ENCODE measurements at places on chromosomes 16 and 17. TPM values are rescaled to one million over a fixed set of nuclear protein-coding genes. Genes with fewer than 3 reads are reported as not detected.

GRCh38 chr17:61519139-61519538, 66.9 kb downstream of the TBX4 start:
- DNase-seq, result no peak

DNA sequence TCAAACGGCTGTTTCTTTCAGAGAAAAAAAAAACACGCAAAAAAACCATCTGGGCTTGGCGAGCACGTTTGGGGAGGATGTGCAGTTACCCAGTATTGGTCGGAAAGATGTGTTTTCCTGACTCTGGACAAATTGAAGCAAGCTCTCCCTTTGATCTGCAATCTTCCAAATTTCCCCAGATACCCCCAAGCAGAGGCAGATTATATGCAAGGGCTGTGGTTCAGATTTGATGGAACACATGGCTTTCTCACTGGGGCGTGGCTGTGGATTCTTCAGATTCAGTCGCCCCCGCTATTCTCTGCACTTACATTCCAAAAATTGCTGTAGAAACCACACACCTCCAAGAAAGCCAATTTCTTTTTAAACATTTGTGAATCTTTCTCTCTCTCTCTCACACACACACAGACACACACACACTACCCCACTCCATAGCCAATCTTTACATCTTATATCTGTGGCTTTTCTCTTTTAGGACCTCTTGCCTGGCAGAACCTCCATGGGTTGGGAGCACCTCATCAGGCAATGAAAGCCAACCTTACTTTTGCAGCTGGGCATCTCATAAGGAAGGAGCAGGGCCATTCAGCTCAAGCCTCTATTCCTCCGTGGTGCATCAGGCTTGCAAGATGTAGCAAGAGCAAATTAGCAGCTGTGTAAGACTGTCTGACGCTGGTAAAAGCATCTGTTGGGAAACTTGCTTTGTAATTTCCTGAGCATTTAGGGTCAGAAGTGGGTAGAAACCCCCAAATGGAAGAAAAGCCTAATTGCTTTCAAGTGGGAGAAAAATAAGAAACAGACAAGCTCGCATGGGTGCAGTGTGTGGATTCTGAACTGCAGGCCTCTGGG, 103.9 kb upstream of the FAM20A start:
- no peak for DNase-seq

DNA sequence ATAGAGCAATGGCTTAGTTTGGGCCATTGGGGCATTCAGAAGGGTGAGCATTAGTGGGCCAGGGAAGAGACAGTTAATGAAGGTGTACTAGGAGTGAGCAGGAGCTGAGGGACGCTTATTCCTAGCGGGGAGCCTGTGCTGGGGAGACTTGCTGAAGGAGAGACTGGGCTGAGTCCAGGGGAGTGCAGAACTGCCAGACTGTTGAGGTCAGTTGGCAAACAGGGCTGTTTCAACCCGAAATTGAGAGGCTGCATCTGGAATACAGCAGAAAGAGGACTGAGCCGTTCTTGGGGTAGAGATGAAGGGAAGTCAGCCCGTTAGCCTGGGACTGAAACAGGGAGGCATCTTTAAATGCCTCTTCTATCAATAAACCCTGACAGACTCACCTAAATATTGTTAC, 33.2 kb downstream of the MAP2K6 start:
- no peak for DNase-seq

DNA sequence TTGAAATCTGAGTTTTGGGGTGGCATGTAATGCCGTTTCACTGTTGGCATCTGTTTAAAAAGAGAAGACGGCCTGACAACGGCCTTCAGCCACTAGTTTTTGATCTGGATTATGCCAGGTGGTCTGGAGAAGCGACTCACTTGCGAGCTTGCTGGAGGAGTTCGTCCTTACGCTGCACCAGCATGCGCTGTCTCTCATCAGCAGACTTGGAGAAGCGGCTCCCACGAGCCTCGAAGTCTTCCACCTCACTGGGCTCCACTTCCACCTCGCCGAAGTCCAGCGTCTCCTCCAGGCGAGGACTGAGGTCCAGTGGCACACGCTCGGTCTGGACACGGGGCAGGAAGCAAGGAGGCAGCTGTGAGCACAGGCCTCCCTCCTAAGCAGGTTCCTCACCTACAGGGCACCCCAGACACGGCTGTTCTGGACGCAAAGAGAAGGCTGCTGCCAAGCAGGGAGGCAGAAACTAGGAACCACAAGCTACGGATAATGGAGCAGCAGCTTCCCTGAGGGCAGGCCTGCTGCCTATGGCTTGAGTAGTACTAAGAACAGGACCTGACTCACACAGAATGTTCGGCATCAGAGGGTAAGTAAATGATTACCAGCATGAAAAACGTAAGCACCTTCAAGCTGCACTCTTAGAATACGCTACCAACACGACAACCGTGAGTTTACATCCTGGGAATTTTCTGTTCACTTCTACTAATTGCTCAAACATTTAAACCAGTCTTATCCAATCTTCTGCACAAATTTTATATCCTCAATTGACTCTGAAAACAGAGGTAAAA, 61.4 kb downstream of the AMFR start:
- DNase-seq, result no peak

DNA sequence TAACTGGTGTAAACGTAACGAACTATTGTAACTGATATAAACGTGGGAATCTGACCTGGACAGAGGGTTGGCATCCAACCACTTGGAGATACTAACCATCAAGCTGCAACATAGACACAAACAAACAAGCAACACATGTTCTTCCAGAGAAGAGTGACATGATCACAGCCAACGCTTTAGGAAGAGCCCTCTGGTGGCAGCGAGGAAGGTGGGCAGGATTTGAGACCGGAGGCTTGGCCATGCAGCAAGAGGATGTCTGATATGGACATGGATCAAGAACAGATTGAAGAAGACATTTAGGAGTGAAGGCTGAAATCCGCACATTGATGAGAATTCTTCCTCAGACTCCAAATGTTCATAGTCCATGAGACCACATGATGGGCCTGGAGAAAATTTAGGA, 40.3 kb upstream of the TNRC6A start:
- DNase-seq, result no peak

DNA sequence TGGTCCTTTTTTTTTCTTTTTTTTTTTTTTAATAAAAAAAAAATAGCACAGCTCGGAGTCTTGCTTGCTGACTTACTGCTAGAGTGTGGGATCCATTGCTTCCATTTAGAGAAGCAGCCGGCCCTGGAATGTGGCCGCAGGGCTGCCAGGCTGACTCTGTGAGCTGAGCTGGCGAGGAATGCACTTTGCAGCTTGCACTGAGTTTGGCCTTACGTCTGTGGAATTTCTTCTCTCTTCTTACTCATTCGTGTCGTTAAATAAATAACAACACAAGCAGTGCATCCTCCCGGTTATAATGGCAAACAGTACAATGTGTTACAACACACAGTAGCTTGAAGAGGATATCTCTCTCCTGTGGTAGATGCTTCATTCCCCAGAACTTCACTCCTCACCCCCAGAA, 69.2 kb downstream of the PRKCB start:
- no peak for DNase-seq

- no peak for DNase-seq
Measured at GRCh38 chr17:54770836-54771235, 129.8 kb upstream of the TOM1L1 start.

- peak; percentile 72 for DNase-seq
Measured at GRCh38 chr16:381789-382717, at the start of gene PGAP6. Gene PGAP6, minus strand, starts transcription at chr16:381978. Its CDS starts 157 bp downstream, at chr16:381821.

DNA sequence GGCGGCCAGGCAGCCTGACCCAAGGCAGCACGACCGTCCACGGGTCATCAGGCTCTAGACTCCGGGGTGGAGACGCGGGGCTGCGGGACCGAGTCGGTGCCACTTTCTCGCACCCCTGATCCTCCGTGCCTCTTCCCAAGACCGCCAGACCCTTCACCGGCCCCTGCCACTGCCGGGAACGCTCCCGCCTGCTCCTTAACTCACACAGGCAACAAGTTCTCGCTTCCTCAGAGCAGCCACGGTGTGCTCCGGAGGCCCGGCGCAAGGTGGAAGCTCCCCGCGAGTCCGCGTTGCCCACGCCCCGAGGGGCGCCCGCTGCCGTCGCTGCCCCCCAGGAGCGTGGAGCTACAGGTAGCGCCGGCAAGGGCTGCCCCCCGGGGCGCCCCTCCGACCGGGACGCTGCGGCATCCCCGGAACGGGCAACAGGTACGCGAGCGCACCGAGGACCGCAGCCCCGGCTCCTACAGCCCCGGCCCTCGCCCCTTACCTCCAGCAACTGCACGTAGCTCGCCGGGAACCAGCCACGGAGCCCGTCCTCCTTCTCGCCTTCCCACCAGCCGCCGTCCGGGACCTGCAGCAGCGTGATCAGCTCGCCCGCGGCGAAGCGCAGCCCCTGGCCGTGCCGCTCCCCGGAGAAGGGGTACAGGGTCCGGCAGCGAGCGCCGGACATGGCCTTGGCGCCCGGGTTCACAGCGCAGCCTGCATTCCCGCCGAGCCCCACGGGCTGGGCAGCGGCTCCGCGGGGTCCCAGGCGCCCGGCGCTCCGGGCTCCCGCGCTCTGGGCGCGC, 491 bp downstream of the GAS7 start:
- DNase-seq, result no peak

DNA sequence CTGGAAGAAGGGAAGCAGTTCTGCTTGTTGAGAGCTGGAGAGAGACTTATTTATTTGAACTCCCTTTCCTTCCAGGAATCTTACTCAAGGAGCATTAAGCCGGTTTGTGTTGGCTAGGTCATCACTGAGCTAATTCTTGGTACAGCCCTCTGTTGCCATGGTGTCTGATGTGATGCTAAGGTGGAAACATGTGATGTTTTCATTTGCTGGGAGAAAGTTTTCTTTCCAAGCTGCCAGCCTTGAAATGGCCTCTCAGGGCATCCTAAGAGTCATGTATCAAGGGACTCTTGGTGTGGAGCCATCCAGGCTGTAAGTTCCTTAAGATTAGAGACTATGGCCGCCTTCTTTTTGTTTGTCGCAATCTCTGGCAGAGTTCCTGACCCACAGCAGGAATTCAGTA, 4.2 kb downstream of the PSKH1 start:
- no peak for DNase-seq

DNA sequence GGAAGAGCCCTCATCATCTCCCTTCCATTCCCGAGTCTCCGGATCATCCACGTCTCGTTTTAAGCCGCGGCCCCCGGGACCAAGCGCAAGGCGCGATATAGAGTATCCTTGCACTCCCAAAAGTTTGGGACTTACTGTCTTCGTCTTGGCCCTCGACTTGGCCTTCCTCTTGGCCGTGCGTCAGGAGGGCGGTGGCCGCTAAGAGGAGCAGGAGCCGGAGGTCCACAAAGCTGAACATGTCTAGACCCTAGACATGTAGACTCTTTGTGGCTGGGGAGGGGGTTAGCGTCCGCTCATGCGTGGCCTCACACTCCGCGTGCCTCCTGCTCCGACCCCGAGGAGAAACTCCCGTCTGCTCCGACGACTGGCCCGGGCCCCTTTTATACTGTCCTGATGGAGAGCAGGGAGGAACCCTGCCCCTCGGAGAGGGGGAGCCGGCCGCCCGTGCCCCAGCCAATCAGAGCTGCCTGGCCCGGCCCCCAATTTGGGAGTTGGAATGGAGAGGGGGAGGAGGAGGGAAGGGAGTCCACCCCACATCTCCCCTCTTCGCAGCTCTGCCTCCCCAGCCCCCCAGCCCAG, at the start of gene COL1A1:
Gene COL1A1 (minus strand): TSS at position 356 of the 579 bp plus-strand sequence. CDS start 118 bp downstream, at position 238.
- DNase-seq, result no peak

DNA sequence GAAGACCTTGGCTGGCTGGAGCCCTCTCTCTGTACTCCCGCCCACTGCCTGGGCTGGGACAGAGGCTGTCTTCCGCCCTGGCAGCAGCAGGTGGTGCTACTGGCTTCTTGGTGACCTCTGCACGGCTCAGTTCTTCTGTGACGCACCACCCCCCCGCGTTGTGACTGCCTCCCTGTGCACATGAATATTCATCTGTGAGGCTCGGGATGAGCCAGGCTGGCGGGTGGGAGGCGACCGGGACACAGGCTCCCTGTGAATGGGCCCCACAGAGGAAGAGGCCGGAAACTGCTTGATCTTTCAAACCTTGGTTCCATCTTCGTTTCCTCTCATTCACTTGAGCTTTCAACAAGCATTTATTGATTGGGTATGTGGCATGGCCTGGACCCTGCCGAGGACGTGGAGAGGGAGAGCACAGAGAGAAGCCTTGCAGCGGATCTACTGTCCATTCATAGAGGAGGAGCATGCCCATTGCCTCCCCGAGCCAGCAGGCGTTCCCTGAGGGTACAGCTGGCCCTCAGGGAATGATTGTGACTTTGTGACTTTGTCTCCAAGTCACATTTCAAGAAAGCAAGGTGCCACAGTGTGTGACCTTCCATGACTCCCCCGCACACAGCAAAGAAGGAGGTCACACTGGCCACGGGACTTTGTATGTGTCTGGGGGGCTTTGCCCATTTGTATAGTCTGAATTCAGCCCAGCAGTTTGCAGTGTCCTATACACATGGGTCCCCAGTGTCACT, 45.0 kb downstream of the B9D1 start:
- no peak for DNase-seq

- no peak for DNase-seq
Measured at GRCh38 chr16:23909792-23910418, 74.1 kb downstream of the PRKCB start.

GRCh38 chr17:80012765-80013741, 22.6 kb downstream of the TBC1D16 start:
- DNase-seq, result no peak

- DNase-seq, result peak; percentile 93
Measured at GRCh38 chr16:30628628-30629540, 18.7 kb upstream of the ZNF689 start.

- DNase-seq, result no peak
Measured at GRCh38 chr17:51768706-51769105, 389.8 kb downstream of the CA10 start.

GRCh38 chr16:25092441-25092840, 19.1 kb upstream of the LCMT1 start:
- no peak for DNase-seq

- DNase-seq, result no peak
Measured at GRCh38 chr16:10612649-10613179, 32.3 kb upstream of the EMP2 start.

DNA sequence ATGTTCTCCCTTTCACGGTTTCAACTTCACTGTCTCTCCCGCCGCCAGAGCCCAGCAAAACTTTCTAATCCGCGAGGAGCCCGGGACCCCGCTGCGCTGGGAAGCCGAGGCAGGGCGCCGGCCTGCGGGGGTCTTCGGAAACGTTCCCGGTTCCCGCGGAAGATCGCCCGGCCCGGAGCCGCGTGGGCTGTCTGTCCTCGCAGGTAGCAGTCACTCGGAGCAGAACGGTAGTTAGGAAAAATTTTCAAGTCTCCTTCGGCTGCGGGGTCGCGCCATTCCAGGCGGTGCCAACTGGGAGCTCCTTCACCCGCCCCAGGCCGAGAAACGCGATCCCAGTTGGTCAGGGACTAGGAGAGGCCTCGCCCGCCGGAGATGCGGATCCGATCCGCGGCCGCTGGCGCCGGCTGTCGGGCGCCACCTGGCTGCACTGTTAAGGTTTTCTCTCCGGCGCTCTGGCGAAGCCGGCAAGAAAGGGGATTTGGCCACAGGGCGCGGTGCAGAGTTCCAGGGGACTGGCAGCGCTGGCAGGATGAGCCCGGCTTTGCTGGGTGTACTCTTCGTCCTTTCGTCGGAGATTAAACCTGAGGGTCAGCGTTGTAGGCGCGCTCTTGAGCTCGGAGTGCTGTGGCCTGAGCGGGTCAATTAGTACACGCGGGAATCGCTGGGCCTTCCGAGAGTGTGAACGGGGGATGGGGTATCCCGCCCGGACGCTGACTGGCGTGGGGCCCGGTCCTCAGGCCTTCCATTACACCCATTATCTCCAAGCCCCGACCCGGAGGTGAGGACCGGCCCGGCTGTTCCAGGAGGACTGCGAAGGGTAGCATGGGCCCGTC, 135.4 kb downstream of the KCNJ12 start:
- DNase-seq, result peak; percentile 72

GRCh38 chr17:29569245-29569950, 897 bp downstream of the TP53I13 start:
- DNase-seq, result no peak

The SDR42E2 gene
- not detected for total RNA-seq

The ANKFN1 gene
- not detected for total RNA-seq

The CCL4L2 gene
- total RNA-seq, result 56.5 TPM

The MYH8 gene
- total RNA-seq, result not detected

The ZDHHC7 gene
- 27.1 TPM for total RNA-seq
